ENCODE measurements at places on chromosomes 2 and 18. TPM values are rescaled to one million over a fixed set of nuclear protein-coding genes. Genes with fewer than 3 reads are reported as not detected.

DNA sequence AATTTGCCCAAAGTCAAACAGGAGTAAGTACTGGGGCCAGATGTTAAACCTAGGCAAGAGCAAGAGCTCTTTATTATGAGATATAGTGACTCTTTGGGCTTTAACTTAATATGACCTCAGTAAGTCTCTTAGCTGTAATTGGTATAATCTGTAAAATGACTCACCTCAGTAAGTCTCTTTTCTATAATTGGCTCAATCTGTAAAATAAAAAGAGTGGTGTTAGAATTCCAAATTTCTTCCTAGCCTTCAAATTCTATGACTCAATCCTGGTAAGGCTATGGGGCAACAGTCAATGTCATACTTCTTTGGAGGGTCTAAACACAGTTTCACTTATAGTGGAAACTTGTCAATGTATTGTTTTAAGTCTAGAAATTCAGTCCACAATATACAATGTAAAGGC, 1608.9 kb upstream of the PIK3C3 start:
- no peak for ATAC-seq

DNA sequence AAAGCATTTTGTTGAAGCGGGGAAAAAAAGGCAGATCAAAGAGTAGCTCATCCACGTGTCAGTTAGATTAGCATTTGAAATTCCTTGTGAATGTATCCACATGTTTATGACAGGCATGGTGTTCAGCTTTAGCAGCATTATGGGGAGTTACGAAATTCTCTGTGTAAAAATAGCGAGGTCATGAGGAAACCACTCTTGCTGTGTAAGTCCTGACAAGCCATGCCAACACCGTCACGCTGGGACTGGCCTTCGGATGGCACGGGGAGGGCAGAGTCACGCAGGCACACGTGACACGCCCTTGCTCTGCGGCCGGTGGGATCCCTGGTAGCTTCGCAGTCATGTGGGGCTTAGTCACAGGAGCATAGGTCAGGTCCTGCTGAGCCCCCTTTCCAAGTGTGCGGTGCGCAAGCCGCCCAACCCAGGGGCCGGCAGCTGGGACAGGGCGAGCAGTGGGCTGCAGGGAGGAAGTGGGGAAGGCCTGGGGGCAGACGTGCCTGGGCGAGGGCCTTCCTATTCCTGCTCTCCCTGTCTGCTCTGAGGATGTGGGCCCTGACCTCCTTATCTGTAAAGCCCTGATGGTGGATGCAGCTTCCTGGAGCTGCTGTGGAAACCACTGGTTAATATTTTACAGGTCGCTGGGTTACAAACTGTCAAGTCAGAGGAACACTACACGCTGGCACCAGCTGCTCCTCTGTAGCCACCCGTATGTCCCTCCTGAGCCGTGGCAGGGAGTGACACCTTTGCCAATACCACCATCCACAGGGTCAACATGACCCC, 18.0 kb downstream of the MBP start:
- ATAC-seq = peak; percentile 97

- ATAC-seq = peak; percentile 82
Measured at GRCh38 chr2:160568856-160569255, 75.2 kb upstream of the RBMS1 start.

The PUS10 gene
- 3.4 TPM for total RNA-seq

DNA sequence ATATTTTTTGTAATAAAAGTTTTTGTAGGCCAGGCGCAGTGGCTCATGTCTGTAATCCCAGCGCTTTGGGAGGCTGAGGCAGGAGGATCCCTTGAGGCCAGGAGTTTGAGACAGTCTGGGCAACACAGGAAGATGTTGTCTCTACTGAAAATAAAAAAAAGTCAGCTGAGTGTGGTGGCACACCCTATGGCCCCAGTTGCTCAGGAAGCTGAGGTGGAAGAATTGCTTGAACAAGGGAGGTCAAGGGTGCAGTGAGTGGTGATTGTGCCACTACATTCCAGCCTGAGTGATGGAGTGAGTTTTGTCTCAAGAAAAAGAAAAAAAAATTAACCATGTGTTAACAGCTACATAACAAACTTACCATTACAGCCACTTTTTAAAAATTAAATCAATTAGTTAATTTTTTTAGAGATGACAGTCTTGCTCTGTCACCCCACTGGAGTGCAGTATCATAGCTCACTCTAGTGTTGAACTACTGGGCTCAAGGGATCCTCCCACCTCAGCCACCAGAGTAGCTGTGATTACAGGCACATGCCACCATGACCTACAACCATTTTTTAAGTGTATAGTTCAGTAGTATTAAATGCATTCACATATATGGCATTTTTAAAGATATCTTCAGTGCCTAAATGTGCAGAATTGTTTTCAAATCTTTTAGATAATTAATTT, 67.2 kb upstream of the ACYP2 start:
- ATAC-seq = no peak

DNA sequence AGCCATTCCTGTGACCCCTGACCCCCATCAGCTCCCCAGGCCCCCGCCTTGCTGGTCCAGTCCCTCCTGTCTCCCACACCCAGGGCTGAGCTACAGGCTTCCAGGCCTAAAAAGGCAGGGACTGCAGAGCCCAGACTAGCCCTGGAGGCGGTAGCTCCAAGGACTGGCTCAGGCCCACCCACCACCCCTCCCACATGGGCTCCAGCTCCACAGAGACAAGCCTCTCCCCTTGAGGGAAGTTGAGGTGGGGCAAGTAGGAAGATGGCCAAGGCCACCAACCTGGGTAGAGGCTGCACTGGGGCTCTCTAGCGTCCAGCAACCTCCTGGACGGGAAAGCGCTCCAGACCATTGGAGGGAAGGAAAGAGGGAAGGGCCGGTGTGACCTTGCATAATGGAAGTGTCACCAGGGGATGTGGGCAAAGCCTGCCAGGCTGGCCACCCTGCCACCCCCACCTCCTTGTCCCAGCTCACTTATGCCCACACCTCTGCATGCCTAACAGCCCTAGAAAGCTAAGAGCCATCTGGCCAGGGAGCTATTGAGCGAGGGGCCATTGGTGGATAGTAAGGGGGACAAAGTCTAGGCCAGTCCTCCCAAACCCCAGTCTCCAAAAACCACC, 63.1 kb downstream of the TNS1 start:
- no peak for ATAC-seq

- ATAC-seq = no peak
Measured at GRCh38 chr2:190535586-190535985, 1.1 kb upstream of the NEMP2 start.

DNA sequence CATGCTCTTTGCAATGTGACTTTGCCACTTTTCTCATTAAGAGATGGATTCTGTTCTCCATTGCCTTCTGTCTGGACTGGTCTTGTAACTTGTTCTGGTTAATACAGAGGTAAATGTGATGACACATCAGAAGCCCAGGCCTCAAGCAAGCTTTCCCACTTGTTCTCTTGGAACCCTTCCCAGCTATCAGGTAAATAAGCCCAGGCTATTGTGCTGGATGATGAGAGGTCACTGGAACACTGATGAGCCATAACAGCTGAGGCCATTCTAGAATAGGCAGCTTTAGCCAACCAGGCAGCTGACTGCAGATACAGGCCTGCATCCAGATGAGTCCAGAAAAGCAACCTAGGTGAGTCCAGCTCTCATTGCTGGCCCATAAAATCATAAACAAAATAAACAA, 1007.0 kb upstream of the ACVR2A start:
- ATAC-seq = peak; percentile 81

- ATAC-seq = no peak
Measured at GRCh38 chr2:112204411-112204810, 50.4 kb downstream of the ZC3H8 start.

The CRYGD gene
- total RNA-seq = not detected

- peak; percentile 53 for ATAC-seq
Measured at GRCh38 chr2:237873421-237873831, 14.0 kb downstream of the RAMP1 start.

- ATAC-seq = no peak
Measured at GRCh38 chr18:51519571-51519970, 322.1 kb upstream of the MEX3C start.

The LRRTM4 gene
- total RNA-seq = not detected

DNA sequence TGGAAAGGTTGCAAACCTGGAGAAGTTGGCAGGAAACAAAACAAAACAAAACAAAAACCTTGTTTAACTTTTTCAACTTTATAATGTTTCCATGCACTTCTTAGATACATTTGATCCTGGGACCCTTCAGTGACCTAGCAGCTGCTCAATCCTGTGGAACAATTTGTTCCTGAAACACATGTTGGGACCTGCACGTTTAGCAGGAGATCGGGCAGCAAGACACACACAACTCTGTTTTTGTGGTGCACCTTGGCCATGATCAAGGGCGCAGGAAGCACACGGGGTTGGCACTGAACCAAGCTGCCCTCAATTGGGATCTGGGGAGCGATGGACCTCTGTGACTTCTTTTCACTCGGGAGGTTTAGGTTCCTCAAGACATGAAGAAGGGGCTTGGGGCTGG, 268.7 kb downstream of the LOXHD1 start:
- peak; percentile 31 for ATAC-seq

- ATAC-seq = peak; percentile 57
Measured at GRCh38 chr2:46369783-46370182, 72.6 kb downstream of the EPAS1 start.

The MAP3K19 gene
- total RNA-seq = not detected

The CWC22 gene
- 11.1 TPM for total RNA-seq

- ATAC-seq = no peak
Measured at GRCh38 chr2:85712336-85712735, 18.2 kb downstream of the GNLY start.

- ATAC-seq = peak; percentile 92
Measured at GRCh38 chr2:200864176-200865034, at the start of gene CLK1. TSS of gene CLK1 (minus strand) at chr2:200864658. CDS start at chr2:200861862, 2,796 bp downstream.

- no peak for ATAC-seq
Measured at GRCh38 chr2:223900066-223900465, 45.1 kb downstream of the WDFY1 start.

The CFAP210 gene
- total RNA-seq = not detected

- ATAC-seq = no peak
Measured at GRCh38 chr18:76459312-76459686, 35.7 kb downstream of the ZNF516 start.

The TTN gene
- total RNA-seq = 1.5 TPM

- ATAC-seq = peak; percentile 98
Measured at GRCh38 chr2:151840216-151841046, 12.2 kb upstream of the ARL5A start.

The CYBRD1 gene
- 7.2 TPM for total RNA-seq
